ENCODE measurements at places on chromosomes 13 and 19.

GRCh38 chr13:40383132-40383531, 283.3 kb downstream of the FOXO1 start:
- no peak for DNase-seq

DNA sequence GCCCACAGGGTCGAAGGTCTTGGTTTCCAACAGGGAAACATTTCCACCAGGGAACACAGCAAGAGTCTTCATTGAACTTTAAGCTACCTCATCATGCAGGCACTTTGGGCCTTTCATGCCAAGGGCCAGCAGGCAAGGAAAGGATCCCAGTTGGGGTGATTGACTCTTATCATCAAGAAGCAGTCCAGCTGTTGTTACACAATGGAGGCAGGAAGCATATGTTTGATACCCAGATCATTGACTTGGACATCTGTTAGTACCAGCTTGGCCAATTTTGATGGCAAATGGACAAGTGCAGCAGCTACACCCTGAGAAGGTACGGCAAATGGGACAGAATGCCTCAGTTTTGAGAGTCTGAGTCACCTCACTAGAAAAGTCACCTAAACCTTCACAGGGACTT, 10.9 kb upstream of the RCBTB1 start:
- DNase-seq: no peak

DNA sequence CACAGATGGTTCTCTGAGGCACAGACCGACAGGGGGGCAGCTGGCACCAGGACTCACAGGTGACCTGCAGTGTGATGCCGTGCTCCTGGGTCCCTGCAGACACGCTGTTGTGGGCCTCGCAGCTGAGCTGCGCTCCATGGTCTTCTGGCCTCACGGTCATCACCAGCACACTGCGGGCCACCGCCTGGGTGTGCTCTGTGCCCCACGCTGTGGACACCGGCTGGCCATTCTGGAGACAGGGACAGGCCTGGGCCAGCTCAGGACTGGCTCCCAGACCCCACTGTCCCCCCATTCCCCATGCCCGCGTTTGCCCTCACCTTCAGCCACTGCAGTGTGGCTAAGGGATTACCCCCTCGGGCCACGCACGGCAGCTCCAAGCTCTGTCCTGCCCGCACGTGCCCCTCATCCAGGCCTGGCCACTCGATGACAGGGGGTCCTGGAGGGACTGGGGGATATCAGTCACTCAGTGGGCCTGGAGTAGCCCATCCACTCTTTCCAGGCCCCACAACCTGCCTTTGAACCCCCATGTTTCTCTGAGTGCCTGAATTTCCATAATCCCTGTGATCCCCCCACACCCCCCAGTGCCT, 3.3 kb downstream of the NPHS1 start:
- DNase-seq: no peak

DNA sequence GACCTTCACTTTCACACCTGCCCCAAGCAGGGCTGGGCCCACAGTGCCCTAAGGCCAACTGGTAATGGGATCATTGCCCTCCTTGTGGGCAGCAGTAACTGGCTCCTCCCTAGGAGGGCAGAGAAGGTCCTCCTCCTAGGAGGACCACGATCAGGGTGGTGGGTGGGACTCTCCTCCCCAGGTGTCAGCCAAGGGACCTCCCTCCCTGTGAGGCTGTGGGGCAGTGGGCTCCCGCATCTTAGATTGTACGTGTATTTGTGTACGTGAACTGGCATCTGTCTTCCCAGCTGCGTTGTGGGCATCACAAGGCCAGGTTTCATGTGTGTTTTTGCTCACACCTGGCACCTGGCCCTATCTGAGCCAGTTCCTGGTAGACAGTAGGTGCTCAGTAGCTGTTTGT, 111.8 kb downstream of the SOX1 start:
- DNase-seq: no peak

GRCh38 chr19:10817291-10818038, 18.5 kb downstream of the TMED1 start:
- DNase-seq: peak; percentile 98

- peak; percentile 56 for DNase-seq
Observed at GRCh38 chr13:97141564-97142005, 80.5 kb upstream of the MBNL2 start.

DNA sequence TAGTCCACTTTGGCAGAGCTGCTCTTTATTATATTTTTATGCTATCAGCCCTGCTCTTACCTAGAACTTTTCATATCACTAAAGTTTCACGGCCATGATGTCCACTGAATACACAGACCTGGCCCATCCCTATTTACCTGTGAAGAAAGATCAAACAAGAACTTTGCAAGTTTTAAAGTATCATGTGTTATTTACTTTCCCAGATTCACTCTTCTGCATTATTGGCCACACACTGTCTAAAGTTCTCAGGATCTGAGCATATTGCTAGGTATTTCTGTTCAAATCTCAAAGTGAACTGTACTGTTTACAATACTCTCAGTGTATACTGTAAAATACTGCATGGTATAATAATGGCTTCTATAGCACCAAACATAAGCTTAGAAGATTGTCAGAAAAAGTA, 405.2 kb downstream of the KLF12 start:
- DNase-seq: no peak

GRCh38 chr19:23203841-23204344, 46.3 kb downstream of the ZNF724 start:
- no peak for DNase-seq

GRCh38 chr13:97986835-97987234, 33.4 kb downstream of the IPO5 start:
- no peak for DNase-seq

DNA sequence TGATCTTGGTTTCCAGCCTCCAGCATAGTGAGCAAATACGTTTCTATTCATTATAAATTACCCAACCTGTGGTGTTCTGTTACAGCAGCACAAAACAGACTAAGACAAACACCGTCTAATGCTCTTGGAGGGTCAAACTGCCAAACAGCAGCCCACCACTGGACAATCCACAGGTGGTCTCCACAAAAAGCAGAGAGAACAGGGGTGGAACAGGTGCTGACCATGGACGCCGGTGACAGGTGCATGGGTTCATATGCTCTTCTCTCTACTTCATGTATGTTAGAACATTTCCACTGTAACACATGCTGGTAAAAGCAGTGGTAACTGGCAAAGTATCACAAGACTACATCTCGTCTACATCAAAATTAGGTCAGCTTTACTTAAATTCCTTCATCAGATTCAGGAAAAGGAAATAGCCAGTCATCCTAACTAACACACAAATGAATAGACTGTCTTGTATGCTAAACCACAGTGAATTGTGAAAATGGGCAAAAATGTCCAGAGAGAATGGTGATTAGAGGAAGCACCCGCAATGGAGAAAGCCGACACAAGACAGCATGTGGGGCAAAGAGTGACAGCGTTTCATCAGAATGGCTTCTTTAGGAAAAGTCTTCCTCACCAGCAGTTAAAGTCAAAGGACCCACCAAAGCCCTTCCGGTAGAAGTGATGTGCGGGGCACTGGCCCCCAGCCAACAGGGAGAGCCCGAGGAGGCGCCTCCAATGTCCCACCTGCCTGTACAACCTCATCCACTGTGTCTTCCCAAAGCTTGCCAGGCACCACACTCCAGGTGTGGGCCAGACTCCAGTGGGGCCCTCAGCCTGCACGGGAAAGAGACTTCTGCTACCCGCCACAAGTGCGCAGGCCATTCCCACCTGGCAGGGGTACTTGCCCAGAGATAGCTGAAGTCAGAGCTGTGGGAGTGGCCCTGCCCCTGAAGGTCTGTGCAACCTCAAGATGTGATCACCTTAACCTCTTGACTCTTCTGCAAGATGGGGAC, 6.5 kb downstream of the CARS2 start:
- no peak for DNase-seq

- DNase-seq: no peak
Observed at GRCh38 chr19:56840451-56841192, at the start of the genes PEG3 and ZIM2. Gene PEG3 (minus strand): TSS chr19:56840726. CDS start chr19:56824655, 16,071 bp downstream. Gene ZIM2 (minus strand): TSS chr19:56840726. CDS start chr19:56824277, 16,449 bp downstream.

GRCh38 chr19:55116232-55116858, 1.1 kb downstream of the PPP1R12C start:
- DNase-seq: no peak

GRCh38 chr13:39315796-39316195, 277.5 kb downstream of the NHLRC3 start:
- no peak for DNase-seq

DNA sequence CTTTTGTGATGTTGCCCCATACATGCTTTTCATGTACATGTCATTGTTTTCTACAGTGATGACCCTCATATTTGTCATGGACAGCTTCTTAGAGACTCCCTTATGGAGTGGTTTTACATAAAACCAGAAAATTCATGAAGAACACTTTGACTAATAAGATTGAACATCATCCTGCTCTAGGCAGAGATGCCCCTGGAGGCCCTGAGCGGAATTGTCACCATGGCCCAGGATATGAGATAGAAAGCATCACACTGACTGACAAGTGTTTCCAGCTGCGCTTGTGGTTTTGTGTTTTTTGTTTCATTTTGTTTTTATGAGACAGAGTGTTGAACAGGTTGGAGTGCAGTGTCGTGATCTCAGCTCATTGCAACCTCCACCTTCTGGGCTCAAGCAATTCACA, 22.2 kb downstream of the ZNF701 start:
- DNase-seq: no peak

- peak; percentile 87 for DNase-seq
Observed at GRCh38 chr13:23868521-23868920, 20.7 kb downstream of the MIPEP start.

- peak; percentile 29 for DNase-seq
Observed at GRCh38 chr19:14091081-14091812, 696 bp upstream of the SAMD1 start.

GRCh38 chr19:57314146-57314545, 6.1 kb upstream of the ZNF543 start:
- no peak for DNase-seq

DNA sequence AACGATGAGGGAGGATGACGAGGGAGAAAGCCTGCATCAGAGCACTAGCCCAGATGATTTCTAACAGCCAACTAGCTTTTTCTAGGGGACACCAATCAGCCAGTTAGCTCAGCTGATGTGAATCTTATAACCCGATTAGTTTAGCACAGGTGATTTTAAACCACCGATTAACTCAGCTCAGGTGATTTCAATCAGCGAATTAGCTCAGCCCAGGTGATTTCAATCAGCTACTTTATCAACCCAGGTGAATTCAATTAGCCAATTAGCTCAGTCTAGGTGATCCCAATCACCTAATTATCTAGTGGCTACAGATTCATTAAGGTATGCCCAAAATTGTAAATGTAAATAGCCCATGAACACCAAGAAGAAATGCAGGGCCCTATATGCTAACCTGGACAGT, 146.9 kb downstream of the ZNF486 start:
- DNase-seq: no peak

GRCh38 chr19:1767464-1767933, 14.2 kb downstream of the ONECUT3 start:
- no peak for DNase-seq

DNA sequence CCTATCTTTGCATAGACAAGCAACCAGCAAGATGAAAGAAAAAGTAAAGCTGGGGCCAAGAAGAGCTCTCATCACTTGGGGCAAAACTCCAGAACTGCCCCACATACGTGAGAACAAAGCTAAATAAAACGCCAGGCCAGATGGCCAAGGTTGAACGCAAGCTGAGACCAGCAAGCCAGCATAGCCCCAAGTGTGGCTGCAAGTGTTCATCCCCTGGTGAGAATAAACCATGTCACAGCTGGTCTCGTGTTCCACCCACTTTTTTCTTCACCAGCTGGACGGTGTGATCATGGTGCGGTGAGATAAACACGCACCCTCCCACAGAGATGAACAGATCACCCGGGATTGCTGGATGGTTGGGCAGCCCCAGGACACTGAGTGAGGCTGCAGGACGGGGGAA, 109.6 kb upstream of the CACNA1A start:
- no peak for DNase-seq

DNA sequence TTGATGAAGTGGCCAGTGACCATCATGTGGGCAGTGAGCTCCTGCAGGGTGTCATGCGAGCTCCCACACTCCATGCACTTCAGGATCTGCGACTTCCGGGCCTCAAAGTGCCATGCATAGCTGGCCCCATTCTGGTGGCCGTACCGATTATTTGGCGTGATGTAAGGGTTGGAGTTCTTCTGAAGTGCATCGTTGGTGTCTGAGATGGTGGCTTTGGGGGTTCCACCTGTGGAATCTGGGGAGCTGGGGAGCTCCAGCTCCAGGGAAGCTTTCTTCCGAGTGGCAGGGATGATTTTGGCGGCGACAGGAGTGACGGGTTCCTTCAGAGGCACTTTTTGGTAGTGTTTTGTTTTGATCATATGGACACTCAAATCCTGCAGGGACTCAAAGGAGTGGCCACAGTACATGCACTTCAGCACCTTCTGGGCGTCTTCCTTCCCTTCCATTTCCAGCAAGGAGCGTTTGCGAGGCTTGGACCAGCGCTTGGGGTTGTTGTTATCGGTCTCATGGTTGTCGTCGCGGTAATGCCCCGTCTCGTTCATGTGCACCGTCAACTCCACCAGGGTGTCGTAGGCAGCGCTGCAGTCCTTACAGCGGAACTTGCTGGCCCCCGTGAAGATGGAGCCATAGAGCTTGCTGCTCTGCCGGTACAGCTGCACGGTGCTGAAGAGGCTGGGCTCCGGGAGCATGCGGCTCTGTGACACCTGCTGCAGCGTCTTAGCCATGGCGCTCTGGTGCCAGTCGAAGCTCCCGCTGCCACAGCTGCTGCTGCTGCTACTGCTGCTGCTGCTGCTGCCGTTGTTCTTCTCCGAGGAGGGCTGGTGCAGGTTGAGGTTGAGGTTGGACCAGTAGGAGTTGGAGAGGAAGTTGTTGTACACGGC, 70.4 kb downstream of the TSHZ3 start:
- no peak for DNase-seq

DNA sequence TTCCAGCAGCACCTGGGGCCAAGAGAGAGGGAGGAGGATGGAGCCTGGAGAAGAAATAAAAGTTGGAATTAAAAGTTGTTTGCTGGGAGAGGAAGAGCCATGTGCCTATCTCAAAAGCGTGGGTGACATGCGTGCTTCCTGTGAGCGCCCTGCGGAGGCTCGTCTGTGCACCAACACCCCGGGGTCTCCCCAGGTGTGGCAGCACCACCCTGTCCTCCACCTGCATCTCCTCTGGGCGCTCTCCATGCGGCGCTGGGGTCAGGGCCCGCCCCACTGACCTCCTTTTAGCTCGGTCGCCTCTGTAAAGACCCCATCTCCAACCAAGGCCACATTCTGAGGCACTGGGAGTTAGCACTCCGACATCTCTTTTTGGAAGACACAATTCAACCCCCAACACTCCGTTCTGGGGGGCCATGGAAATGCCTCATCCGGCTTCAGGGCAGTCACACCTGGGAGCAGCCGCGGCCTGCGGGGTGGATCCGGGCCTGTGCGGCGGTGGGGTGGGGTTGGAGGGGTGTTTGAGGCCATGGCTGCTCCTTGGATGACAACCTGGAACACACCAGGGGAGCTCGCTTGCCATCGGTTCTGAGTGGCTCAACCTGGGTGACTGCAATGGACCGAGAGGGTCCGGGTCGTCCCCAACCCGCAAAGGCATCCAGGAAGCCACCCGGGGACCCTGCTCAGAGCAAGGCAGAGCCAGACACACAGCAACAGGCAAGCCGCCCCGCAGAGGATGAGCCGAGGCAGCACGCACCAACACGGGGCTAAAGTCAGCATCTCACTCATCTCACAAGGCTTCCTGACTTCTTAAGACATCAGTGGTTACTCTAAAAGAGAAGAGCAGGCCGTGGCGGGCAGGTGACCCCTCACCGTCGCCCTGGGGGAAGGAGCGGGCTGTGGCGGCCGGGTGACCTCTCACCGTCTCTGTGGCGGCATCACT, 79.4 kb upstream of the MCF2L start:
- DNase-seq: no peak

All from fibroblast of skin of left quadriceps (primary cell).